ENCODE measurements at places on chromosomes 12 and 14.

DNA sequence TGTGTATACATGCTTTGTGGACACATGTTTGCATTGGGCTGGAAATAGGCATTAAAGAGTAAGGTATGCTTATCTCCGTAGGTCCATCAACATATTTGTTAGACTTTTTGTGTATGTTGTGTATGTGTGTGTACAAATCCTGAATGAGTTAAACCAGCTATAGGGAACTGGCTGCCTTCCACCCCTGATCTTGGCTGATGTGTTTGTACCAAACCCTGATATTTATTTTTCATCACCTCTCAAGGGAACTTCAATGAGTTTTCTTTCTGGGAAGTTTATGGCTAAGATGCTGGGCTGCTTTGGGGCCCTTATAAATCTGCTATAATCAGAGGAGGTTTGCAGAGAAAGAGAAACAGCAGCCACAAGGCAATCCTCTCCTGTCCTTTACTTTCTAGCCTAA, 37.1 kb upstream of the CISTR start:
- DNase-seq, result no peak

- DNase-seq, result no peak
These were observed 139.7 kb downstream of the RIMBP2 start for GRCh38 chr12:130576371-130576816.

DNA sequence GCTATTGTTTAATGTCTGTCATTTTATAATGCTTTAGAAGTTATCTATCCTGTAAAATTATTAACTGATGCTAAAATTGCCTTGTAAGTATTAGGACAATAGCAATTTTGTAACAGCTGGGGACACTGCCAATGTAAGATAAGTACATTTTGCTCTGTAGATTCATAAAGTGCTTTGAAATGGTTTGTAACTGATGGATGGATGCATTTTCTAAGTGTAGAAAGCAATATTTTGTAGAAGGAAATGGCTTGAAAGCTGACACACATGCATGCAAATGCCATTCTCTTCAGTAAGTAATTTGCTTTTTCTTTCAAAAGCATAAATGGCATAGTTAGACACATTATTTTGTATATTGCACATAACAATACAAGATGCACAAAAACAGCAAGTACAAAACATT, 129.8 kb downstream of the FOXG1 start:
- no peak for DNase-seq

GRCh38 chr12:29350080-29350479, 30.9 kb downstream of the ERGIC2 start:
- DNase-seq, result no peak

DNA sequence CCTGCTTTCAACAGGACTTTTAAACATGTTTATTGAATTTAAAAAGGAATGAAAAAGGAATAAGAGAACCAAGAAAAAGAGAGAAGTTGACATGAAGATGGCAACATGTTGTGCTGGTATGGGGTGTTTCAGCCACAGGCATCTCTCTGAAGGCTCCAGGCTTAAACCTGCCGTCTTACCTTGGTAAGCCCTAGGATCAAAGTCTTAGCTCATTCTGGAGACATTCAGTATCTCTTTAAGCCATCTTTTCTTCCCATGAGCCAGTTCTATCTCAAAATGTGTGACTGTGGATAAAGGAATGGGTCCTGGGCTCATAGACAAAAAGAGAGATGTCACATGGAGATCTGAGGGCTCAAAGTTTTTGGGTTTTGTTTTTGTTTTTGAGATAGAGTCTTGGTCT, 1.6 kb upstream of the TFCP2 start:
- DNase-seq, result no peak

GRCh38 chr14:97945631-97946030, 1148.4 kb downstream of the VRK1 start:
- DNase-seq, result no peak

GRCh38 chr12:57452181-57452936, 2.7 kb upstream of the INHBE start:
- no peak for DNase-seq

DNA sequence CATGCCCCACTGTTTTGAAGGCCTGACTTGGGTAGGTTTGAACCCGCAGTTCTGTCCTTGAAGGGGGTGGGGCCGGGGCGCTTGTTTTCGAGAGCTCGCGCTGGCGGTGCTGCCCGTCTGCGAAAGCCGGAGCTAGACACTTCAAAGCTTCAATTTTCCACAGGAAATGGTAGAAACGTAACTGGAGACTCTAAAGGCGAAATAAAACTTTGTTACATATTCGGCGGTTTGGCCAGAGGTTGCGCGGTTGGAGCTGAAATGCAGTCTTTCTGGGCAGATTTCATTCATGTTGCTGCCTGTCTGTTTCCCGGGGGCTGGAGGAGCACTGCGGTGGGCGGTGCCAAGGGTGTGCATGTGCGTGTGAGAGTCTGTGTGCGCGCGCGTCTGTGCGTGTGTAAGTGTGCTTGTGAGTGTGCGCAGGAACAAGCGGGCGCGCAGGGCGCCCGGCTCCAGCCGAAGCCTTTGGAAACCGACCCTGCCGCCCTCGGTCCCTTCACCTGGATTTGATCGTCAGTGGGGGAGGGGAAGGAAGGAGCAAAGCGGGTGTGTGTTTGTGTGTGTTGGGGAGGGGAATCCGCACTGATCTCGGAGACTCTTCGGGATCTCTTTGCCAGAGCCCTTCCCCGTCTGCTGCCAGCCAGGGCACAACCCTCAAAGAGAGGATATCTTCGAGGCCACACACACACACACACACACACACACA, 227.7 kb upstream of the CRY1 start:
- DNase-seq, result no peak

GRCh38 chr14:71029236-71029781, 122.0 kb downstream of the PCNX1 start:
- no peak for DNase-seq

GRCh38 chr12:102769323-102769916, 147.6 kb downstream of the PAH start:
- DNase-seq, result no peak

DNA sequence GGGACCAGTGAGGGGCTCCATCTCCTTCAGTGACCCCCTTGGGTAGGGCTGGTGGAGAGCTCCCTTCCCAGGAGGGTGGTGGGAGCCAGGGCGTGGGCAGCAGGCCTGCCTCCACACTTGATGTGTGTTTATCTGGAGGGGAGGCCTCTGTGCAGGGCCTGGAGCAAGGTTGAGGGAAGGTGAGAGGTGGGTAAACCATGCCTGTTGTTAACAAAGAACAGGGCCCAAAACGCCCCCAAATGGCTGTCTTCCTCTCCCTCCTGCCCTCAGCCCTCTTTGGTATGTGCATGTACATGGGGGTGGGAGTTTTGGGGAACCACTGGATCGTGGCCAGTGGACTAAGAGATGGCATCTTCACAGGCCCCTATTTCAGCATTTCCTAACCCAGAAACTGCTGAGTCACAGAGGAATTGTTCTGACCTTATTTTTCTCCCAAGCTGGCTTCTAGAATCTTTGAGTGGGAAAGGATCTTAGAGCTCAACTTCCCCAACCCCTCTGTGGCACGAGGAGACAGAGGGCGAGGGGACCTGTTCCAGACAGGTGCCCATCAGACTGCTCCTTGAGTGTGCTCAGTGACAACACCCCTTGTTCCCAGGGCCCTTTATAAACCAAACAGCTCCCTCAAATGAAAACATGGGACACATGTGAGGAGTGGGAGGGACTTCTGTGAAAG, 3.6 kb downstream of the SLC48A1 start:
- no peak for DNase-seq

DNA sequence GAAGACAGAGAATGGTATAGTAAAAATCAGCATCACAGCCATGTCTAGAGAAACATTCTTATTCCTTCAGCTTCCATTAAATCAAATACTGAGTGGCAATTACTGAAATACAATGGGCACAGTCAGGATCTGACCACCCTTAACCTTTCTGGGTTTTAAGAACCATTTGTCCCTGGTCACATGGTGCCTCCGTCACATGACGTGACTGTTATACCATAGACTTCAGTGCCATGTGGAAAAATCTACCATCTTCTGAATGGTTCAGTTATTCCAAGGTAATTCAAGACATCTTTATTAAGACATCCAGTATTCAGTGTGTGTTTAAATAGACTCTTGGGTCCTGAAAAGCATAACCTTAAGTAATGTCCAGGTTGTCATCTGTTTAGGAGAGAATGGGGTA, 553.1 kb upstream of the FLRT2 start:
- no peak for DNase-seq

DNA sequence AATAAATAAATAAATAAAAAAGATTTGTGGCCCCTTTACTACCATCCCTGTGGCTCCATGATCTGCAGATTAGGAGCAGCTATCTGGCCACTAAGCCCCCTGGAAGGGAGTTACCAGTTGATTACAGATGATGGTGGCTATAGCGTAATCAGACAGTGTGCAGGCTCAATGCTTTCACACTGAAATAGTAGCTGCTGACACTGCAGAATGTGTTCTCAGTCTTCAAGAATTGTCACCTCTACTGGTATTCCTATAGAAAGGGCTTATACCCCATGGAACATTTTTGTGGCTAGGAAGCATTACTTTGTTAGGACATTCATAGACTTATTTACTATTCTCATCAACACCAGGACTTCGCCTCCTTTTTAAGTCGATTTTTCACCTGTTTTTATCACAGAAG, 30.9 kb downstream of the DCAF4 start:
- no peak for DNase-seq

- DNase-seq, result no peak
These were observed 44.5 kb downstream of the TECPR2 start for GRCh38 chr14:102407258-102407657.

GRCh38 chr12:131452444-131452860, 258.4 kb upstream of the SFSWAP start:
- no peak for DNase-seq

- no peak for DNase-seq
These were observed 2.4 kb downstream of the EMP1 start for GRCh38 chr12:13198876-13199275.

GRCh38 chr12:67559751-67560150, 88.8 kb upstream of the DYRK2 start:
- no peak for DNase-seq

- no peak for DNase-seq
These were observed 36.3 kb upstream of the PPM1A start for GRCh38 chr14:60212503-60213371.

Data from esophagus squamous epithelium (tissue), 5 donors.